Stimulated activated CD4-positive, alpha-beta T cell treated with anti-CD3 and anti-CD28 coated beads, Interleukin-1b, Interleukin-23, amount 100 ng/mL, for 1 hour (primary cell): ENCODE measurements at places on chromosomes 12 and 14.

DNA sequence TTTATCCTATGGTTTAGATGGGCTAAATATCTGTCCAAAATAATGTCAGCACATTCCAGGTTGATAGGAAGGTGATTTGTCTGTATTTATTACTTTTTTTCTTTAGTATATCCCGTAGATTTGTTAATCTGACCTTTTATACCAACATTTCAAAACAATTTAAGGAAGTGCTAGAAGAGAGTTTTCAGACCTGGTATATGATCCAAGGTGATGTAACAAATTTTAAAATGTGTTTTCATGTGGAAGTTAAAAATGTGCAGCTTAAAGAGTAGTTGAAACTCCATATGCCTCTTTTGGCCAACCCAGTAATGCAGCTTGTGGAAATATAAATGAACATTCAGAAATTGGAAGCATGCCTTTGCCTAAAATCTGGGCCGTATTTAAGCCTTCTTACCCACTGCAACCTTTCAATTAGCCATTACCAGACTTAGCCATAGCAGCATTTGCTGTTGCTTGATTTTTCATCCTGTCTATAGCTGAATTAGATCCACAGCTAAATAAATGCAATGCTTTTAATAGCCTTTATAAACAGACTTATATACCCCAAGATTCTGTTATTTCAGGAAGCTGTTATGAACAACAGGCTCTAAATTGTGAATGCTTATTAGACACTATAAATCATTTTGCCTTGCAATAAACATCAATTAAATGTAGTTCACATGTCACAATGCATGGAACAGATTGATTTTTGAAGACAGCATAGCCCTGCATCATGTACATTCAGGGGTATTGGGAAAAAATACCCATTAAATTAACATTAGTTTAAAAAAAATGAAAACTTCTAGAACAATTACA is 271.2 kb downstream of the PDZRN4 start:
- DNase-seq, result no peak

DNA sequence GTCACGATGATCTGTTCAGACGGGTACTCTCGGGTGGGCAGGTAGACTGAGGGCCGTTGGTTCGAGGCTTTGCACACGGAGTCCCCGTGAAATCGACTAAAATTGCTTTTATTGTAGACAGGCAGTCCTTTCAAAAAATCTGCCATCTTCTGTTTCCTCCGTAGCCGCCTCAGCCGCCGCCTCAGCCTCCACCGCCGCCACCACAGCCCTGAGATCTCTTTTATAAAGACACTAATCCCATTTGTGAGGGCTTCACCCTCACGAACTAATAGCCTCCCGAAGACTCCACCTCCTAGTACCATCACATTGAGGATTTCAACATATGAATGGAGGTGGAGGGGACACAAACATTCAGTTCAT is 74.2 kb downstream of the KLHL28 start:
- DNase-seq, result no peak

GRCh38 chr14:37230551-37231194 is 32.9 kb downstream of the MIPOL1 start:
- no peak for DNase-seq

GRCh38 chr14:79369359-79370332 is 841.7 kb downstream of the DIO2 start:
- no peak for DNase-seq

GRCh38 chr14:54796961-54797360 is 105.7 kb downstream of the GCH1 start:
- no peak for DNase-seq

GRCh38 chr14:86012461-86012860 is 482.5 kb downstream of the FLRT2 start:
- DNase-seq, result no peak

- peak; percentile 32 for DNase-seq
These were observed 55.6 kb upstream of the PPP2R5C start for GRCh38 chr14:101705733-101706508.

- no peak for DNase-seq
These were observed 13.4 kb upstream of the ANKRD33 start for GRCh38 chr12:51874486-51874885.

GRCh38 chr12:50924131-50924438 is 28.3 kb upstream of the HIGD1C start:
- no peak for DNase-seq

DNA sequence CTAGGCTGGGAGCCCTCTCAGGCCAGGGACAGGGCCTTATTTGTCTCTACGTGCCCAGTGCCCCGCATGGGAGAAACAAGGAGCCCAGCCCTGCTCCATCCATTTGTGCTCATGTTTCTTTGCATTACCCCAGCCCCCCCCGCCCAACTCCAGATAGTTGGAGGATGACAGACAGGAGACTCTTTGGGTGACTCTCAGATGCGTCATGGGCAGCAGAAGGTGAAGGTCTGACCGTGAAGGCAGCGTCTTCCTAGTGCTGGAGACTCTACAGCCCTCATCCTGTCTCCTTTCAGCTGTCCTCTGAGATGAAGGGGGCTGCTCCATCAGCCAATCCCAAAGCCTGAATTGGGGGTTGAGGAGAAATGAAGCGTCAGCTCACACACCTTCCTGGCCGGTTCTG is 283 bp upstream of the PSMB11 start:
- no peak for DNase-seq

DNA sequence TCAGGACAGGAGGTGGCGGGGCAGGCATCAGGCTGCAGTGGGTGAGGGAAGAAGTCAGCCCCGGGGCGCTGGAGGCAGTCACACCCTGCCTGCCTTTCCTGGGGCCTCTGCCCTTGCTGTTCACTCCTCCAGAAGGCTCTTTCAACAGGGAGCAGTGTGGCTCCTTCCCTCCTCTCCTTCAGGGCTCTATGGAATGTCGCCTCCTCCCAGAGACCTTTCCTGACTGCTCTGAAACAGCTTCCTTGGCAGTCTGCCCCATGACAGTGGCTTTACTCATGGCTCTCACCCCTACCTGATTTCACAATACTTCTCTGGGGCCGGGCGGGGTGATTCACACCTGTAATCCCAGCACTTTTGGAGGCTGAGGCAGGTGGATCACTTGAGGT is 7.1 kb downstream of the RHOF start:
- DNase-seq, result no peak

- no peak for DNase-seq
These were observed 192.6 kb upstream of the BCL2L14 start for GRCh38 chr12:11877869-11878780.

- no peak for DNase-seq
These were observed 1313.9 kb downstream of the TMEM121 start for GRCh38 chr14:106840258-106840657.

DNA sequence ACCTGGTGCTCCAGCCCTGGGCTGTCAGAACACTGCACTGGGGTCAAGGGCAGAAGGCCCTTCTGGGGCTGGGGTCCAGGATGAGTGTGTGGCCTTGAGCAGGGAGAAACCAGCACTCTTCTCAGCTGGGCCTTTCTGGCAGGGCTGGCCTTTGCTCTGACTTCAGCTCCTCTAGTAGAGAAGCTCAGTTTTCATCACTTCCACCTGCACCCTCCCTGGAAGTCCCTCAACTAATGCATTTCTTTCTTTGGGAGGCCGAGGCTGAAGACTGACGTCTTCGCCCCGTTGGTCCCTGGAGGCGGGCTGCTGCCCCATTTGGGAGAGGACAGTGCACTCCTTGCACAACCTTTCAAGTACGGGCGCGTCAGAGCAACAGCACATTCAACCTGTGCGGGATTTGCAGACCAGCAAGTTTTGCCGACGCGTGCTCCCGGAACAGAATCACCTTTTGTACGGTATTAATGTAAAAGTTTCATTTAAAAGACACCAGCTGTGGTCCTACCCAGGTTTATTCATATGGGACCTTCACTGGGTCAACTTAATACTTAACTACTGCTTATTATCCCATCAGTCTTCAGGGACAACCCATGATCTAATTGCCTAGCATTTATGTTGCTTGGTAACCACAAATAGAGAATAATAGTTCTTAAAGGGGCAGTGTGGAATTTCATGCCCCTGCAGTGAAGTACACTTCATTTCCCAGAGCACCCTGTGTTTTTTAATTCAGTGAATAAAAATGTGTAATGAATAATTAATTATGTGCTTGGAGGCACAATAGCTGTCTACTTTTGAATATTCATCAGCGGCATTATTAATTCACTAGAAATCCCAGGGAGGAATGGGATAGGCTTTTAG is 134.8 kb upstream of the VRK1 start:
- DNase-seq, result no peak

GRCh38 chr12:109815757-109816617 is 17.2 kb downstream of the TRPV4 start:
- DNase-seq, result no peak

GRCh38 chr14:51677266-51677665 is 25.6 kb downstream of the FRMD6 start:
- DNase-seq, result no peak

- DNase-seq, result no peak
These were observed 164.2 kb downstream of the SSPN start for GRCh38 chr12:26359576-26359975.

DNA sequence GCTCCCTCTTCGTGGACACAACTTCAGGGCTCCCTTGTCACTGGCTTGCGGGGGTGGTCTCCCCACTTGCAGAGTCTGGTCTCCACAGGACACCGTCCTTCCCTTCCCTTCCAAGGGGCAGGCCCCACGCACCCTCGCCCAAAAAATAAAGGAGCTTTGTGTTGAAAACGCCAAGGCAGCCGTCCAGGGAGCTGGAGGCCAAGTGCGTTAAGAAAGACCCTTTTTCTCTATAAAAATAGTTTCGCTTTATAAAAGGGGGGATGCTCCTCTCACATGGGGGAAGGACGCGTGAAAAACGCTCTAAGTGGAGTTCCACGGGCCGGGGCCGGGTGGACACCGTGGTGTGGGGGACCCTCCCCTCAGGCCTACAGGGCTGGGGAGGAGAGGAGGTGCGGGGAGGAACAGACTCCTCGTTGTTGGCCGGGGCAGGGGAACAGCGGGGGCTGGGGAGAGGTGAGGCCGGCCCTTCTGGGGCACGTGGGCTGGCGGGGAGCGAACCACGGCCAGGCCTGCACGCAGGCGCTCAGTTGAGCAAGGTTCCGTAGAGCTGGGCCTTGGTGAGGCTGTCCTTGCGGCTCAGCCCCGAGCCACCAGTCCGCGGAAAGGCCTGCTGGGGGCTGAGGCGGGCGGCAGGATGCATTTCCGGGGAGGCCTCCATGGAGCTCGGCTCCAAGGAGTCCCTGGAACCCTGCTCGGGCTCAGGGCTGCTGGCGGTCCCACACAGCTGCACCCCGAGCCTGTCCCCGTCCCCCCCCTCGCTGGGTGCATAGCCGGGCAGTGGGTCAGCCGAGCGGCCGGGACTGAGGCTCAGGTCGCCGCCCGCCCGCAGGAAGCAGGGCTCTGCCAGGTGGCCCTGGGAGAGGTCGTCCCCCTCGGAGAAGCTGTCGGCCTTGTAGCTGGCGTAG is 49.5 kb downstream of the BEGAIN start:
- no peak for DNase-seq

DNA sequence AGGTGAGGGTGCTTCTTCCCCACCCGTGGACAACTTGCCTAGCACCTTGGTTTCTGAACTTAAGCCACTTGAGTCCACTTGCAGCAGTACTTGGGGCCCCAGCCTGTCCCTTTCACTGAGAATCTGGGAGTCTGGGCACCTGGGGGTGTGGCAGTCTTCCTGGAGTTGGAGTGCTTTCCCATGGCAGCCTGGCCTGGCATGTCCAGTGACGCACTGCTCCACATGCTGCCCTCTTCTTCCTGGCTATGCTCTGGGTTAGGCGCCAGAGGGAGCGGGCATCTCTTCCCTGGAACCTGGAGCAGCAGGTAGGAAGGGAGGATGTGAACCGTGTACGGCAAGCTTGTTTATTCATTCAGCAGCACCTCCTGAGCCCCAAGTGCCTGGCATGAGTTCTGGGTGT is 76.4 kb downstream of the PAPOLA start:
- DNase-seq, result no peak

DNA sequence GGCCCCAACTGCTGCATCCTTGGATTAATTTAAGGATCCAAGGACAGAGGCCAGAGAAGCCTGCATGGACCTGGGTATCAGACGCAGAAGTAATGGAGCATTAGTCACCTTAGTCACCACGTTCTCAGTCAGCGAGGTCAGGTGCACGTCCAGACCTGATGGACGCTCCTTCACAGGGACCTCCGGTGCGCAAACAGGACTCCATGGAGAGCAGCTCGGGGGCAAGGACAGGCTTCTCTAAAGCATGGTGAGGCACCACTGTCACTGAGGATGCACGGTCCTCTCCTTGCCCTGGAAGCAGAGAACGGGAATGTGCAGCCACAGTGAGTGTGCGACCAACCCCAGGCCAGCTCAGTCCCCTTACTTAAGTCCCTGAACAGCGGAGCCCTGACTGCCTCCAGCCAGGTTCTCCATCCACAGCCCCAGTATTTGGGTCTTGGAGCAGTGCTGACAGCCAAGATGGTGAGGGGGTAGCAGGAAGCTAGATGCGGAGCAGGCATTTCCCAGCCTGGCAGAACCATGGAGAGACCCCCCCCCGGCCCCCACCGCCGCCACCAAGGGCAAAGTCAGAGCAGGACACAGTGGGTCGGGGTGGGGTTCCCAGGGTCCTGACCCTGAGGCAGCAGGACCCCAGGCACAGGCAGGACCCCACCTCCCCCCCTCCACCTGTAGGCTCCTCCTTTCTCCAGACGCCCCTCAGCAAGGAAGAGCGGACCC is 253.4 kb upstream of the SFSWAP start:
- no peak for DNase-seq

DNA sequence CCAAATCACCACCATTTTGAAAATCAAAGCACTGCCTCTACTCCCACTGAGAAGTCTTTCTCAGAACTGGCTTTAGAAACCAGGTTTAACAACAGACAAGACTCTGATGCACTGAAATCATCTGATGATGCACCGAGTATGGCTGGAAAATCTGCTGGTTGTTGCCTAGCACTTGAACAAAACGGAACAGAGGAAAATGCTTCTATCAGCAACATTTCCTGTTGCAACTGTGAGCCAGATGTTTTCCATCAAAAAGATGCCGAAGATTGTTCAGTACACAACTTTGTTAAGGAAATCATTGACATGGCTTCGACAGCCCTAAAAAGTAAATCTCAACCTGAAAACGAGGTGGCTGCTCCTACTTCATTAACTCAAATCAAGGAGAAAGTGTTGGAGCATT is 115.0 kb upstream of the NPAS3 start:
- no peak for DNase-seq

GRCh38 chr12:93019212-93019927 is 90.3 kb upstream of the EEA1 start:
- DNase-seq, result no peak

DNA sequence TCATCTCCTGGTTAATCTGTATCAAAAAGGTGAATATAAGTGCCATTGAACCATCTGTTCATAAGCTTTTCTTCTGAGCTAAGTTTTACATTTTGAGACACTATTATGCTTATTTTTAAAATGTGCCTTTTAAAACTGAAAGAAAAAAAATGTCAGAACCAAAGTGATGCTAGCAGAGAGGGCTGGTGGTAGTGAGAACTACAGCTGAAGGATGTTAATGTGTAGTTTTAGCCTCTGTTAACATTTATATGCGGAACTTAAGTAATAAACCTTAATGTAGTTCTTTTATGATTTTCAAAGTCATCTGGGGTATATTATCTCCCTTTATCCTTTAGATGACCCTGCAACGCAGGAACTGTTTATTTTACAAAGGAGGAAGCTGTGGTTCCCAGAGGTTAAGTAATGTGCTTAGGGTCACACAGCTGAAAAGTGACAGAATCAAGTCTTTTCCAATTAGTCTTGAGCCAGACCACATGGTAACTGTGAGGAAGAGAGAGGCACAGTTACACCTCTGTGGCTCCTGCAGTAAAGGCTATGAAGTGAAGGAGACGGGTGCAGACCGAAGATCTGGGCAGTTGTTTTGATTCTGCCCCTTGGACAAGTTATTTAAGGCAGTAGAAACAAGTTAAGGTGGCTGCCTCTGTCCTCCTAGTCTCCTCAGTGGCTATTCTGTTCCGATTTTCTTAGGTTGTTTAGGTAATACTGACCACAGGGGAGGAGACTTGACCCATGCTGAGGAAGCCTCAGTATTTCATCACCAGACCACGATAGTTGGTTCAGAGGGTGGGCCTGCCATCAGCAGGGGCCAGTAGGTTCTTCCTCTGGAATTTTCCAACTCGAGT is 23.9 kb downstream of the GNG2 start:
- no peak for DNase-seq
